ENCODE measurements at places on chromosomes 1 and 21.
A peak's percentile ranks its signal among the peaks of the same experiment; 100 is the strongest.

GRCh38 chr1:5915587-5916571, 76.3 kb downstream of the NPHP4 start:
- DNase-seq, result peak; percentile 56

GRCh38 chr1:112699425-112700144, 7.3 kb downstream of the RHOC start:
- peak; percentile 63 for DNase-seq

DNA sequence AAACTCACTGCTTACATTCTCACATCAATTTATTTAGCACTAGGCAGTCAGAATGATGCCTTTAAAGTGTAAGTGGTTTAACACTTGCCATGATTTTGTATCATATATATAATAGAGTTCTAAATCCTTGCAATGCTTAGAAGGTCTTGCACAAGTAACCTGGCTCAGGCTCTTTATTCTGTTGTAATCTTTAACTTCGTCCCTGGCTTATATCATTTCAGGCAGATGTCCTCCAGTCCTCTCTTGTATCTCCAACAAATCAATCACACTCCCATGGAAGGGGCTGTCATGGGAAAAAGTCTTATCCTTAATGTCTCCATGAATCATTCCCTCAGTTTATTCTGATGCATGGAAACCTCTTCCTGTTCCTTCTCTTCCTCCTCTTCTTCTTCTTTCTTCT, 841.6 kb upstream of the B3GALT2 start:
- no peak for DNase-seq

GRCh38 chr1:5840551-5841001, 151.6 kb downstream of the NPHP4 start:
- DNase-seq, result no peak

DNA sequence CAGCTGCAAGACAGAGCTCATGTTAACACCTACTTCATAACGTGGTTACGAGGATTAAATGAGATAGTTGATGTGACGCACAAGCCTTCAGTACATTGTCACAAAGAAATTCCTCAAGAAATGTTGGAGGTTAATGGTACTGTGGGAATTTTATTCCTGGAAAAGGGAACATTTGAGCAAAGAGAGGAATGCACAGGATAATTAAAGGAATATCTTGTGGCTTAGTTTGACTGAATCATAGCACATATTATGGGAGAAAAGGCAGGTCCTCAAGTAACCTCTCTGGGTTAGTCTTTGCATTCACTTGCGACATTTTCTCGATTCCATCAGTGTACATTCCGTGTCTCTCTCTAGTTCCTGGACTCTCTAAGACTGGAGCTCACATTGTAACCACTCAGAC, 300.2 kb upstream of the DUSP10 start:
- no peak for DNase-seq

GRCh38 chr21:17513214-17514123, 626 bp downstream of the CXADR start:
- peak; percentile 73 for DNase-seq

DNA sequence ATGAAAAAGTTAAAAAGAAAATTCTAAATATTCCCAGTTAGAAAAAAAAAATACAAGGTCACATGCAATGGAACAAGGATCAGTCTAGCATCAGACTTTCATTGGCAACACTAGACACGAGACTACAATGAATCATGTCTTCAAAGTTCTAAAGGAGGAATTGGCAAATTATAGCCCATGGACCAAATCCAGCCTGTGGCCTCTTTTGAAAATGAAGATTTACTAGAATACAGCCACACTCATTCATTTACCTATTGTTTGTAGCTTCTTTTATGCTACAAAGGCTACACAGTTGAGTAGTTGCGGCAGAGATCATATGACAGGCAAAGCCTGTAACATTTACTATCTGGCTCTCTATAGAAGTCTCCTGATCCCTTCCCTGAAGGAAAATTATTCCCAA, 71.4 kb downstream of the MRPL39 start:
- DNase-seq, result no peak

DNA sequence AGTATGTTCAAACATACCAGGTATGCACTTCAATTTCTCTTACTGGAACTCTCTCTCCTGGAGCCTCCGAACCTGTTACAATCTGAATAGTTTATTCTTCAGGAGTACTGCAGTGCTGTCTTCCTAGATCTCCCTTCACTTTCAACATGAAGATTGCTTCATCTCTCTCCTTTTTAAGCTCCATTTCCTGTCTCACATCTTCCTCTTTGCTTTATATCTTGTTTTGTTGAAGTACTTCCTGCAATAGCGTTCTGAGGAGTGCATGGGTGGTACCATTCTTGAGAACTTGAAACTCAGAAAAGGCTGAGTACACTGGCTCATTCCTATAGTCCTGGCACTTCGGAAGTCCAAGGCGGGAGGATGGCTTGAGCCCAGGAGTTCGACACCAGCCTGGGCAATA, 15.7 kb upstream of the C1orf146 start:
- no peak for DNase-seq

DNA sequence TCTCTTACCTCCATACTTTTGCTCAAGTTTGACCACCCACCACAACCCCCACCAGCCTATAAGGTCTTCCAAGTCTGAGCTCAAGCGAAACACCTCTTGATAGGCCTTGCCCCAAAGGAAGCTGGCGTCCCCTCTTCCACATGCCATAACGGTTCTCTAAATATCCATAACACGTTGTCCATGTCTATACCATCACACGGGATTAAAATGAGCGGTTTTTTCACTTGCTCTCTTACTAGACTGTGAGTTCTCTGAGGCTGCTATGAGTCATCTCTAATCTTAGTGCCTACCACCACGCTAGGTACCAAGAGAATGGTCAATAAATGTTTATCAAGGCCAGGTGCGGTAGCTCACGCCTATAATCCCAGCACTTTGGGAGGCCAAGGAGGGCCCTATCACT, 41.0 kb downstream of the WASF2 start:
- no peak for DNase-seq

DNA sequence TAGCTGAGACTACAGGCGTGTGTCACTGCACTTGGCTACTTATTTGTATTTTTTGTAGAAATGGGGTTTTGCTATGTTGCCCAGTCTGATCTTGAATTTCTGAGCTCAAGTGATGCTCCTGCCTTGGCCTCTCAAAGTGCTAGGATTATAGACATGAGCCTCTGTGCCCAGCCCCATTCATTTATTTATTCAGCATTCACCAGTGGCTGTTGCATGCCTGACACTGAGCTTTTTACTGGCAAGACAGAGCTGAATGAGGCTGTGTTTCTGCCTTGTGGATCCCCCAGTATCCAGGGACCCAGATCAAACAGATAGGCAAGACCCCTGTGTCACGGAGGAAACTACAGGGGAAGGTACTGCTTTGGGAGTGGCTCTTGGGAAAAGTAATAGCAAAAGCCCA, 109.4 kb downstream of the DISC1 start:
- DNase-seq, result no peak

DNA sequence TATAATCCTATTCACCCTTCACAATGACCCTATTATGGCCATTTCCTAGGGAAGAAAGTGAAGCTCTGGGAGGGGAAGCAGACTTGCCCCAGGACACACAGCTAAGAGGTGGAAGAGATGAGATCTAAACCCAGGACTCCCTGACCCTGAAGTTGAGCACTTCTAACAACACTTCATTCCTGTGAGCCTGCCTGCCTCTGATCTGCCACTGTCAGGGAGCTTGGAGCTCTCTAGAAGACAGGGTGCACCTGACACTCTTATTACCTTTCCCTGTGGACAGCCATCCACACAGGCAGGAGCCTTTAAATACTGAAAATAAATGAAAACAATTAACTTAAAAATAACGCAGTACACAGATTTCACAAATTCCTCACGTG, 599 bp downstream of the MKNK1 start:
- no peak for DNase-seq

DNA sequence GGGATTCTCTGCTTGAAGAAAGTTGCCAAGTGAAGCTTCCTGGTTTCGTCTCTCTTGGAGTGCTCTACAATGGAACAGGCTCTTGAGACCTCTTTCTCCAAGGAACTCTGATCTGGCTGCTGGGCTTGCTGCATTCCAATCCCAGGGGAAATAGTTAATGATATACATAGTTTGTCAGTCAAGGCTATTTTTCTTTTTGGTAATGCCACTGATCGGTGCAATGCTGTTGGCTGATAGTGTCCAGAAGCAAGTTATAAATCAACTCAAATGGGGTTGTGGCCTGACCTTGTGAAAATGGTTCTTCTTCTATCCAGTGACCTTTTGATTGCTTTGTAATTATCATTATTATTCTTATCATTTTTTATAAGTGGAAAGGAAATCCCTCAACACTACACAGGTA, 48.4 kb upstream of the TNFSF18 start:
- no peak for DNase-seq

DNA sequence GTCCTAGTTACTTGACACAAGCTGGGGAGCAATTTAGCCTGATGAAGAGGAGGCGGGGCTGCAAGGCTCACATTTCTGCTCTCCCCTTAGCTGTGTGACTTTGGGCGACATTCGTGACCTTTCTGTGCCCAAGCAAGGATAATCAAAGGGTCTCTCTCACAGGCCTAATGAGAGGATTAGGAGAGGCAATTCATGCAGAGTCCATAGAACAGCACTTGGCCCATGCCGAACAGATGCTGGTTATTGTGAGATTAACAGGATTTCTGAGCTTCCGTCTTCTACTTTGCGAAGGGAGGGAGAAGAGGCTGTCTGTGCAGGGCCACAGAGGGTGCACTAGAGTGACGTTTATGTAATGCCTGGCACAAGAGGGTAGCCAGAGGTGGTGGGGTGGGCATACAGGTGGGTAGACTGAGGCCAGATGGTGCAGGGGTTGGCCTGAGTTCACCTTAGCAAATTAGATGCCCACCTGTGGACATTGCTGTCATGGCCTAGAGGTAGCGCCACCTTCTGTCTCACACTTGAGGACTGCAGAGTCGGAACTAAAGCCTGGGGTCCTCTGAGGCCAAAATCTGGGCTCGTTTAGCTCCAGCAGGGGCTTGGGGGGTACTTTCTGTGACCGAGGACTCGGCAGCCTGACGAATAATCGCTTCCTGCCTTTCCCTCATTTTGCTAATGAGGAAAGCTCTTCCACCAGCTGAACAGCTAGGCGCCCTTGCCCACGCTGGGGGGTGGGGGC, 18.6 kb downstream of the ACTL8 start:
- no peak for DNase-seq

DNA sequence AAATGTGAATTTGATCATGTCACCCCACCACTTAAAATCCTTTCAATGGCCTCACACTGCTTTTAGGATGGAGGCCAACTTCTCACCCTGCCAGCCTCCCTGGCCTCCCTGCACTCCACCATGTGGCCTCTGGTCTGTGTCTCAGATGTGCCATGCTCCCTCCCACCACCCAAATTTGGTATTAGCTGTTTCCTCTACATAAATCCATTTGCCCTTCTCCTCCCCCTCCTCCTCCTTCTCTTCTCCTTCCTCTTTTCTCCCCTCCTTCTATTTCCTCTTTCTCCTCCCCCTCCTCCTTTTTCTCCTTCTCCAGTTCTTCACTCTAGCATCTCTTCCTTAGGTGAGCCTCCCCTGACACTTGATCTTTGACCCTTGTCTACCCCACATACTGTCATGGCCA, 16.7 kb upstream of the GUCA2B start:
- DNase-seq, result no peak

GRCh38 chr1:202235856-202236837, 42.5 kb downstream of the LGR6 start:
- no peak for DNase-seq

DNA sequence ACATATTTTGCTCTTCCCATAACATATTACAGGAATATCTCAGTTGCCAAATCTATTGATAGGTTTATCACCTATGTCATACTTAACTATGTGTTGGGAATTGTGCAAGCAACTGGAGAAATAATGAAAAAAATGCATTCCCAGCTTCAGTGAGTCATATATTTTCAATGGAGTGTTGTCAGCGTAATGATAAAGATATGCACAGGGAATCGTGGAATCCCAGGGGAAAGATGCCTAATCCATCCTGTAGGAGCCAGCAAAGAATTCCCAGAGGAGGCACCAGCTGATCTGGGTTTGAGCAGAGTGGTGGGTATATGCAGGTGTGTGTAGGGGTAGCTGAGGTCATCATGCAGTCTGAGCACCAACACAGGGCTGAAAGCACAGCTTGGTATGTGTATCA, 213.3 kb upstream of the DAB1 start:
- DNase-seq, result no peak

DNA sequence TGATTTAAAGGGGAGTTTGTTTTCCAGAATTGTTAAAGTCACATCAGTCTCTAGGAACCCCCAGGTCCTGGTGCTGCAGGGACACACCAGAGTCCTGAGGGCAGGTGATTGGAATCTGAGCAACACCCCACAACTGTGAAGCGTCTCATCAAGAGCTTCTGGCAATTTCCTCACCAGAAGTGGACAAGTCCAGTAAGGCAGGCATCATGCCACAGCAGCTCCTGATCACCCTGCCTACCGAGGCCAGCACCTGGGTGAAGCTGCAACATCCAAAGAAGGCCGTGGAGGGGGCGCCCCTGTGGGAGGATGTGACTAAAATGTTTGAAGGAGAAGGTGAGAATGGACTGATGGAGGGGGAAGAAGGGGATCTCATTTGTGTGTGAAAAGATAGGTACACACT, 2.1 kb downstream of the ZFP69 start:
- no peak for DNase-seq

DNA sequence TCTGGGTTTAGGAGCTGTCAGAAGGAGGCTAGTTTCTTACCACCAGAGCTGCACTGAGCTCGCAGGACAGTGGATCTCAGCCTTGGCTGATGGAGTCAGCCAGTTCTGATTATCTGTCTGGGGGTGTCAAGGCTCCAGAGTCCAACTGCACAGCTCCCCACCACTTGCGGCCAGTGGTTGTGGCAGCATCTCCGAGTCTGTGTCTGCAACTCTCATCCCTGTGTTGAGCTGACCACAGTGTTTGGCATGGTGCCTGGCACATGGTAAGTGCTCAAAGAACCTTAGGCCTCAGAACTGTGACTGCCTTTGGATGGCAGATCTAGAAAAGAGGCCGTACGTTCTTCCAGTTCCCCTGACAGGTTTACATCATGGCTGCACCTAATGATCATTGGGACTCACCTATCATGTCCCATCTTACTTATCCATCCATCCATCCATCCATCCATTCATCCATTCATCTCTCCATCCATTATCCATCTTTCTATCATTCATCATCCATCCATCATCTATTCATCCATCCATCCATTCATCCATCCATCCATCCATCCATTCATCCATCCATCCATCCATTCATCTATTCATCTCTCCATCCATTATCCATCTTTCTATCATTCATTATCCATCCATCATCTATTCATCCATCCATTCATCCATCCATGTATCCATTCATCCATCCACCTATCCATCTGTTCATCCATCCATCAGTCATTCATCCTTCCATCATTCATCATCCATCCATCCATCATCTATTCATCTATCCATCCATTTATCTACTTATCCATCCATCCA, 114.5 kb downstream of the CRYAA start:
- no peak for DNase-seq

DNA sequence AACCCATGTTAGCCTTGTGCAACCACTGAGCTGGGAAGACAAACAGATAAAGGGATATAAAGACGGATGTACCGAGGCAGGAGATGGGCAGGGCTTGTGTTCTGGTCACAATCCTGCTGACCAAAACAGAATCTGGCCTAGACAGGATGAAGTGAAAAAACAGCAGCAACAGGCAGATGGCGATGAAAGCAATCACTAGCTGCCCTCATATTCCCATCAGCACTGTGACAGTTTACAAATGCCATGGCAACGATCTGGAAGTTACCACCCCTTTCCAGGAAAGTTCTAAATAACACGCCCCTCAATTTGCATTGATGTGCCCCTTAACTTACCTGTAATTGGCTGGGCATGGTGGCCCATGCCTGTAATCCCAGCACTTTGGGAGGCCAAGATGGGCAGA, 40.6 kb upstream of the CD46 start:
- DNase-seq, result no peak

Data from type B pancreatic cell (in vitro differentiated cells).